ENCODE measurements at places on chromosomes 5 and 9. TPM values are rescaled to one million over a fixed set of nuclear protein-coding genes. Genes with fewer than 3 reads are reported as not detected.

GRCh38 chr5:66246608-66247007 is 102.5 kb downstream of the SREK1 start:
- H3K36me3 ChIP-seq, result no peaks in the 10 kb centered on the region
- no peaks in the 10 kb centered on the region for H3K27me3 ChIP-seq
- no peak overlapping the region for H3K4me3 ChIP-seq
- no peak for DNase-seq

GRCh38 chr9:122202111-122202510 is 26.6 kb downstream of the LHX6 start:
- no peak overlapping the region for H3K27ac ChIP-seq
- H3K4me1 ChIP-seq, result no peaks in the 10 kb centered on the region
- H3K36me3 ChIP-seq, result no peaks in the 10 kb centered on the region
- no peak for DNase-seq
- no peak overlapping the region for H3K4me3 ChIP-seq
- H3K27me3 ChIP-seq, result no peaks in the 10 kb centered on the region

DNA sequence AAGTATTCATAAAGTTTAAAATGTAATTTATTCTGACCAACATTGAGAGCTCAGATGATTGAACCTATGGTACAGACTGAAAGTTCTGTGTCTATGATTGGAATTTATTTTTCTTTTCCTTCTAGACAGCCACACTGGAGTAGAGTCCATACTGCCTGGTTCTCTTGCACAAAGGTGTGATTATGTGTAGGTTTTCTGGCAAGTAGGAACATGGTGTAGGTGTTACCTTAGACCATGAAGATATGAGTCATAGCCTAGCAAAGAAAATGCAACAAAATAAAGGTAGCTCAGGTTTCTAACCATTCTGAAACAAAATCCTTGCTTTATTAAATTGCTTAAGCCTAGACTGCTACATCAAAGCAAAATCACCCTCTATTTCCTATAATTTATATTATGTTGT is 143.4 kb downstream of the CDH12 start:
- no peaks in the 10 kb centered on the region for H3K4me1 ChIP-seq
- H3K4me3 ChIP-seq, result no peak overlapping the region
- H3K27ac ChIP-seq, result no peak overlapping the region
- no peak for DNase-seq

- H3K4me3 ChIP-seq, result no peak overlapping the region
- DNase-seq, result no peak
These were observed 45.3 kb upstream of the ACTBL2 start for GRCh38 chr5:57527870-57528269.

GRCh38 chr5:72440207-72440638 is 67.0 kb downstream of the ZNF366 start:
- H3K36me3 ChIP-seq, result no peaks in the 10 kb centered on the region
- H3K4me1 ChIP-seq, result peaks cover 38% of the 10 kb centered on the region
- H3K4me3 ChIP-seq, result no peak overlapping the region

GRCh38 chr5:178396796-178397720 is 164.5 kb upstream of the PHYKPL start:
- DNase-seq, result no peak
- no peaks in the 10 kb centered on the region for H3K36me3 ChIP-seq
- no peak overlapping the region for H3K4me3 ChIP-seq
- no peaks in the 10 kb centered on the region for H3K27me3 ChIP-seq
- no peak overlapping the region for H3K27ac ChIP-seq

DNA sequence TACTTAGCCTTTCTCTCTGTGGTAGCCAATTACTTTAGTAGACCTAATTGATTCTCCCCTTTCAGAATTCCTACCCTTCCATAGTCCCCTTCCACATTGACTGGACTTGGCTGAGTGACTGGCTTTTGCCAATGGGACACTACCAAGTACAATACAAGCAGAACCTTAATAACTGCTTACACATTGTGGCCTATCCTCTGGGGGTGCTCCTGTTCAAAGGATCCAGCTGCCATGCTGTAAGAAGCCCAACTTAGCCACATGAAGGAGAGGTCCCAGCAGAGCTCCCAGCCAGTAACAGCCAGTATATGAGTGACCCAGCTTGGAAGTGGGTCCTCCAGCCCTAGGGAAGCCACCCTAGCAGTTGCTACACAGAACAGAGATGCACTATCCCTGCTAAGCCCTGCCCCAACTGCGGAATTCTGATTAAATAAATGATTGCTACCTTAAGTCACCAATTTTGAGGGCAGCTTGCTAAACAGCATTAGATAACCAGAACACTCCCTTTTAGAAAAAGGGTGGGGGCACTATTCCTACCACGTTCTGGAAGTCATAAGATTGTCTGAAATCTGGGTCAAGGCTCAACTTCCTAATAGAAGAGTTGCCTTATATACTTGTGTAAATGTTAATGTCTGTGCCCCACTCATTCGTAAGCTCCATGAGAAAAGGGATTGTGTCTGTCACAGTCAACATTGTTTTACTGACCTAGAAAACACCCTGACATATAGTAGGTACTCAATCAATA is 11.1 kb upstream of the APTX start:
- H3K27me3 ChIP-seq, result no peaks in the 10 kb centered on the region
- no peak for DNase-seq
- no peaks in the 10 kb centered on the region for H3K36me3 ChIP-seq
- no peak overlapping the region for H3K27ac ChIP-seq
- H3K4me3 ChIP-seq, result no peak overlapping the region
- H3K4me1 ChIP-seq, result no peaks in the 10 kb centered on the region

GRCh38 chr9:111179577-111179976 is 141.3 kb upstream of the LPAR1 start:
- no peak overlapping the region for H3K4me3 ChIP-seq
- no peaks in the 10 kb centered on the region for H3K4me1 ChIP-seq
- no peak overlapping the region for H3K27ac ChIP-seq
- no peaks in the 10 kb centered on the region for H3K27me3 ChIP-seq
- no peak for DNase-seq
- no peaks in the 10 kb centered on the region for H3K36me3 ChIP-seq

DNA sequence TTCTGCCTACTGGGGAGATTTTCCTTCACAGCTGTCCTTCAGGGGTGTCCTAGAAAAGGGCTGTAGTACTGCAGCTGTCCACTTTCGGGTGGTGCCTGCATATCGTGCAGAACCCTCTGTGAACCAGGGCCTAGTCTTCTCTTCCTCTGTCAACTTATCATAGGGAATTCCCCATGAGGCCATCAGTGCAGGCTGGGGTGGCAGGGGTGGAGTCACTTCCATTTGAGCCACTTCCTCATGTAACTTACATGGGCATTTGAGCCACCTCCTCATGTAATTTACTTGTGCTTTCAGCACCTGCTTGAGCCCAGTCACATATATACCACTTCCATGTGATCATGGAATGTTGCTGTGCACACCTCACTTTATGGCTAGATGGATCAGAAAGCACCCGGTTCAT is 742.0 kb upstream of the RGMB start:
- no peaks in the 10 kb centered on the region for H3K27me3 ChIP-seq
- H3K4me1 ChIP-seq, result no peaks in the 10 kb centered on the region
- no peak overlapping the region for H3K27ac ChIP-seq
- no peaks in the 10 kb centered on the region for H3K36me3 ChIP-seq
- no peak overlapping the region for H3K4me3 ChIP-seq

DNA sequence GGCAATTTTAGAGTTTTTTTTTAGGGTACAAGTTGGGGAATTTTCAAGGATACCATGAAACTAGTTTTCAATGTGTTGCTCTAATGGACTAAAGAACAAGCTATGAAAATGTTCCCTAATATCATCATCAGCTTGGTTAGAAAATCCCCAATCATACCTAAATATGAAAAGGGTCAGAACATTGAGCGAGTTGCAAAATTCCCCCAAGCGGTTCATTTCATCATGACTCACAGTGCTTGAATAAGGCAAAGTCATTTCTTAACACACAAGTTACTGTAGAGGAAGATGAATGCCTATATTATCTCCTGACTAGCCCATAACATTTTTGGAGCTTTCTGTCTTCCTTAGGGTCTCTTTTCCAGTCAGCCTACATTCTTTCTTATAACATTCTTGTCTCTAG is 62.7 kb downstream of the ST8SIA4 start:
- DNase-seq, result no peak
- H3K36me3 ChIP-seq, result no peaks in the 10 kb centered on the region
- no peak overlapping the region for H3K27ac ChIP-seq
- H3K27me3 ChIP-seq, result no peaks in the 10 kb centered on the region

DNA sequence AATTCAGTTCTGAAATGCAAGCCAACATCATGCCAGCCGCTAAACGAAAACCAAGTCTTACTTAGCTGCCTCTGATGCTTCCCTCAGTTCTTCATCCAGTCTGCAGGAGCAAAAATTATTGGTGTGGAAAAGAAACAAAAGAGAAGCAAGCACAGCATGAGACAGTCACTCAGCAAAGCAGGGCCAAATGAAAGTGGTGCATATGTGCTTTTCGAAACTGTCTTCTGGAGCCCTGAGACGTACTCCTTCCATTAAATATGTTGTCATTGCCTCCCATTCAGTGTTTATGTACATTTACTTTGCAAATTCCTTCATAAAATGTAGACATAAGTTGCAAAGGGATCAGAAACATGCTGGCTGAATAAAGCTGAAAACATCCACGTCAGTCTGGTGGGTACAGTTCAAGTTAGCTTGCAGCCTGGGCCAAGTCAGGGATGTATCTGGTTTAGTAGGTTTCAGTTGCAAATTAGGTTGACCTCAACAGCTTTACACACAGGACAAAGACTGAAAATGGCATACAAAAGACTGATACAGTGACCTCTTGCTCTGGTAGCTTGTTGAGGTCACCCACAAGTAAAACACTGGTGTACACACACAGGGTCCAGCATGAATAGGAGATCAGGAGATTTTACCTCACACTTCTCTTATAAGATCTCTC is 139.7 kb upstream of the PCA3 start:
- H3K4me3 ChIP-seq, result no peak overlapping the region
- DNase-seq, result no peak
- peaks cover 27% of the 10 kb centered on the region for H3K4me1 ChIP-seq
- H3K36me3 ChIP-seq, result peaks cover 13% of the 10 kb centered on the region
- H3K27ac ChIP-seq, result no peak overlapping the region

The PRDM9 gene
- total RNA-seq, result not detected

DNA sequence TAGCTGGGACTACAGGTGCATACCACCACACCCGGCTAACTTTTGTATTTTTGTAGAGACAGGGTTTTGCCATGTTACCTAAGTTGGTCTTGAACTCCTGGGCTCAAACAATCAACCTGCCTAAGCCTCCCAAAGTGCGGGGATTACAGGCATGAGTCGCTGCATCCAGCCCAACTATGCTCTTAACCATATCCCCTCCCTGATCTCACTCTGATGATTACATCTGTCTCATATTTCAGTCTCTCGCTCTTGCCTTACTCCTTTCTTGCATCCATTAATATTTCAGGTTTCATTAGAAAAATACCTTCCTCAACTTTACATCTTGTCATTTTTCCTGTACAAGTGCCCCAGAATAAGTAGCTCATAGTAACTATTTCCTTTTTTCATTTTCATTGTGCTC is 61.0 kb upstream of the BASP1 start:
- no peak for DNase-seq
- H3K36me3 ChIP-seq, result no peaks in the 10 kb centered on the region
- no peaks in the 10 kb centered on the region for H3K27me3 ChIP-seq
- no peak overlapping the region for H3K4me3 ChIP-seq
- H3K4me1 ChIP-seq, result no peaks in the 10 kb centered on the region

The ANKH gene
- 205 TPM for total RNA-seq

DNA sequence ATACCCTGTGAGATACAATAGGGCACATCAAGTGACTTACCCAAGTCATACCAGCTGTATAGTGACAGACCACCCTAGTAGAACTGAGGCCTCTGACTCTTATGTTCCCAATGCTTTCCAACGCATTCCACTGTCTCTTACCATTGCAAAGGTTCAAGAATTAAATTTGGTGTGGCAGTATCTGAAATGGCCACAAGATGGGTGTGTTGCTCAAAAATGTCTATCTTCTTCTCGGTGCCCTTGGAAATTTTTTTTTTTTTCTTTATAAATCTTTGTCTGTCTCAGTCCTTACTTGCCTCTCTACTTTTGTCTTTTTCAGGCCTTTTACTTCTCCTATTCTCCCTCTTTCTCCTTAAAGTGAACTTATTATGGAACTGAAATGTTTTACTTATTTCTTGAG is 48.4 kb downstream of the GPR21 start:
- no peak for DNase-seq
- no peak overlapping the region for H3K4me3 ChIP-seq
- H3K36me3 ChIP-seq, result peaks cover 31% of the 10 kb centered on the region

DNA sequence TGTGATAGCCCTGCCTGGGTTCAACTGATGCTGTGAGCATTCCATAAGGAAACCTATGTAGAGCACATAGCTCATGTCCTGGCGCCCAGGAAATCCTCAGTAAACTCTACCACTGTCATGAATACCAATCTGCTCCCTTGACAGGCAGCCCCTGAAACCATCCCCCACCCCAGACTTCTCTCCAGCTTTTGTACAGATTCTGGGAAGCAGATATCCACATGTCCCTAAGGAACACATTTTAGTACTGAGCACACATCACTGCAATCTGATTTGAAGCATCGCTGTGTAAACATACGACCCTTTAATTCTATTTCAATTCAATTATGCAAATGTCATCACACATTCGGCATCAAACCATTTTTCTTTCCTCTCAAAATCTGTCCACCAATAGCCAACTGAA is 89.5 kb upstream of the FSTL4 start:
- DNase-seq, result no peak
- H3K4me1 ChIP-seq, result no peaks in the 10 kb centered on the region
- H3K27ac ChIP-seq, result no peak overlapping the region
- no peaks in the 10 kb centered on the region for H3K36me3 ChIP-seq

The ARID3C gene
- total RNA-seq, result not detected

The HRCT1 gene
- 20.4 TPM for total RNA-seq

The PCA3 gene
- total RNA-seq, result not detected

The LCN1 gene
- not detected for total RNA-seq

The SLC1A3 gene
- 67.4 TPM for total RNA-seq

The ABO gene
- total RNA-seq, result 0.21 TPM

- H3K4me1 ChIP-seq, result no peaks in the 10 kb centered on the region
- no peaks in the 10 kb centered on the region for H3K36me3 ChIP-seq
- no peak overlapping the region for H3K27ac ChIP-seq
- no peaks in the 10 kb centered on the region for H3K27me3 ChIP-seq
These were observed 132.8 kb upstream of the TAF11L2 start for GRCh38 chr5:17364987-17365810.

DNA sequence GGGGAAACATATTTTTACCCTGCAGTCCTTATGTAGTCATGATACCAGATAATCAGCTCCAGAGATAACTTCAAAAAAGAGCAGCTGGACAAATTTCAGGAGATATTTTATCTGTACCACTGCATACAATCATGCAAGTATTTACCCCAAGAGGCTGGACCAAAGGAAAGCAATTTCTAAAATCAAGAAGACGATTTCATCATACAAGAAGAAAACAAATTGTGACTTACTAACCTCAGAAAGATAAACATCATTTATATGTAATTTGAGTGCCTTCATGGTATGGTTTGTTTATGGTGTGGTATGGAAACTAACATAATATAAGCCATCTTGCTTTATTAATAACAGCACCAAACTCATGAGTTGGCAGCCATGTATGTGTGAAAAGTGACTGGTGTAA is 603.6 kb downstream of the PSAT1 start:
- no peak overlapping the region for H3K4me3 ChIP-seq
- DNase-seq, result no peak
- no peaks in the 10 kb centered on the region for H3K4me1 ChIP-seq
- no peaks in the 10 kb centered on the region for H3K36me3 ChIP-seq

GRCh38 chr5:122187426-122187825 is 58.1 kb downstream of the ZNF474 start:
- H3K4me3 ChIP-seq, result no peak overlapping the region
- DNase-seq, result no peak
- H3K27me3 ChIP-seq, result no peaks in the 10 kb centered on the region
- peaks cover 31% of the 10 kb centered on the region for H3K4me1 ChIP-seq
- no peaks in the 10 kb centered on the region for H3K36me3 ChIP-seq
- H3K27ac ChIP-seq, result no peak overlapping the region

Measured in thoracic aorta (tissue), 2 donors.